Left lung (tissue), 14 donors: ENCODE measurements at places on chromosomes 6 and 20. TPM values are rescaled to one million over a fixed set of nuclear protein-coding genes. Genes with fewer than 3 reads are reported as not detected.
A peak's percentile ranks its signal among the peaks of the same experiment; 100 is the strongest.

LPA gene
- total RNA-seq, result not detected

ALDH8A1 gene
- 0.99 TPM for total RNA-seq

WFDC10B gene
- 1.2 TPM for total RNA-seq

PRDM13 gene
- total RNA-seq, result not detected

- no peak overlapping the region for H3K4me3 ChIP-seq
- H3K27me3 ChIP-seq, result no peaks in the 10 kb centered on the region
- DNase-seq, result no peak
- no peaks in the 10 kb centered on the region for H3K4me1 ChIP-seq
- no peaks in the 10 kb centered on the region for H3K36me3 ChIP-seq
- no peak overlapping the region for H3K27ac ChIP-seq
Measured at GRCh38 chr20:15119852-15120487, 782.6 kb upstream of the FLRT3 start.

- no peak overlapping the region for H3K4me3 ChIP-seq
- no peak overlapping the region for H3K27ac ChIP-seq
- H3K36me3 ChIP-seq, result no peaks in the 10 kb centered on the region
- no peak for DNase-seq
- no peaks in the 10 kb centered on the region for H3K4me1 ChIP-seq
- H3K27me3 ChIP-seq, result no peaks in the 10 kb centered on the region
Measured at GRCh38 chr6:44842616-44843015, 455.1 kb downstream of the CDC5L start.

FAM217A gene
- total RNA-seq, result not detected

DNA sequence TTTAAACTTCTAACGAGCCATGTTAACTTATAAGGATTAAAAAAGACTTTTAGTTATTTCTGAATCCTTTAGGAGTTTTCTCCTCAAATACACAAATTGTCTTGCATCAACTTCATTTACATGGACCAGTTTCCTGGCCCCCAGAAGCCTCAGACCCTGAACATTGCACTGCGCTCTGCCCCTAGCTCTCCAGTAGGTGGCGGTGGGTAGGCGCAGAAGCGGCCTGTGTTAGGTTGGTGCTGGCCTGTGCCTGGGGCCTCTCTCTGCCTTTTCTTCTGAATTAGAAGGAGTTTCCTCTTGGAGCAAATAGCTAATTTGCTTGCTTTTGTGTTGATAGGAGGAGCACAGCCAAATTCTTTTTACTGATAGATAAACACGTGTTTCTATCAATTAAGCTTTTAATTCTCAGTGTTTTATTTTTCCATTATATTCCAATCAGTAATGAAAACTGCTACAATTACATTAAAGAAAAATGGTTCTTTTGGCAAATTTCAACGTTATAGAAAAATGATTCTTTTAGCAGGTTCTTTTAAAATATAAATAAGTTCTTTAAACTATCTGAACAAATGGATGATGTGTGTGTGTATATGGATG, 44.4 kb downstream of the DTD1 start:
- H3K27me3 ChIP-seq, result no peaks in the 10 kb centered on the region
- H3K36me3 ChIP-seq, result no peaks in the 10 kb centered on the region
- no peaks in the 10 kb centered on the region for H3K4me1 ChIP-seq
- DNase-seq, result peak; percentile 66

ZBTB12 gene
- 6.5 TPM for total RNA-seq

MYBL2 gene
- total RNA-seq, result 6.1 TPM

GRCh38 chr6:154962753-154963152, 32.4 kb upstream of the TIAM2 start:
- H3K36me3 ChIP-seq, result peaks cover 13% of the 10 kb centered on the region
- H3K4me1 ChIP-seq, result no peaks in the 10 kb centered on the region
- H3K27me3 ChIP-seq, result no peaks in the 10 kb centered on the region
- DNase-seq, result peak; percentile 39
- no peak overlapping the region for H3K4me3 ChIP-seq

CPXM1 gene
- total RNA-seq, result 8.1 TPM

GRCh38 chr20:2859330-2860121, 13.8 kb upstream of the PTPRA start:
- no peak overlapping the region for H3K4me3 ChIP-seq
- H3K27me3 ChIP-seq, result no peaks in the 10 kb centered on the region
- no peaks in the 10 kb centered on the region for H3K36me3 ChIP-seq
- DNase-seq, result no peak
- no peaks in the 10 kb centered on the region for H3K4me1 ChIP-seq

- H3K27me3 ChIP-seq, result no peaks in the 10 kb centered on the region
- no peaks in the 10 kb centered on the region for H3K4me1 ChIP-seq
- H3K27ac ChIP-seq, result no peak overlapping the region
Measured at GRCh38 chr6:163830641-163831040, 416.1 kb downstream of the QKI start.

DNA sequence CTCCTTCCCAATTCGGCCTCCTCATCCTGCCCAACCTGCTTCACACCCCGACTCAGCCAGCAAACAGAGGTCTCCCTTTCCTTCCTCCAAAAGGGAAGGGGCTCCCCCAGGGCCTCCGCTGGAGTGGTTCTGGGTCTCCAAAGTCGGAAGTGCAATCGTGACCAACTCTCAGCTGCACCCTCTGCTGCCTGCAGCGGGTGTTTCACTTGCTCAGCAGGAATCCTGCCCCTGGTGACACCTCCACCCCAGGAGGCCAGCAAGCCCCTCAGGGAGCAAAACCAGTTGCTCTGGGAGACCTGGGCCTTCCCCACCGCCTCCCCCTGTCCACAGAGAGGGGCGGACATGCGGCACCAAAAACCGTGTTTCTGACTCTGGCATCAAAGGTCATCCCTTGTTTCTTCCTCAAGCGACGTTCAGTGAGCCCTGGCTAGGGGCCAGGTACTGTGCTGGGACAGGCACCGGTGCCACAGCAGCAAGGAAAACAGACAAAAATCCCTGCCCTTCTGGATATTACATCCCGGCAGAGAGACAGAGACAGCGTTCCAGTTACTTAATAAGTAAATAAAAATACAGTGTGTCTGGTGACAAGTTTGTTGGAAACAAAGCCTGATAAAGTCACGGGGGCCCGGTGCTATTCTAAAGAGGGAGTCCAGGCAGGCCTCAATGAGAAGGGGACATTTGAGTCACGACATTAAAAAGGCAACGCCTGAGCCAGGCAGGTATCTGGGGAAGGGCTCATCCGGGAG, 219.0 kb downstream of the BMP7 start:
- H3K27me3 ChIP-seq, result no peaks in the 10 kb centered on the region
- H3K36me3 ChIP-seq, result no peaks in the 10 kb centered on the region
- H3K27ac ChIP-seq, result no peak overlapping the region
- H3K4me3 ChIP-seq, result no peak overlapping the region
- no peak for DNase-seq
- no peaks in the 10 kb centered on the region for H3K4me1 ChIP-seq

DNA sequence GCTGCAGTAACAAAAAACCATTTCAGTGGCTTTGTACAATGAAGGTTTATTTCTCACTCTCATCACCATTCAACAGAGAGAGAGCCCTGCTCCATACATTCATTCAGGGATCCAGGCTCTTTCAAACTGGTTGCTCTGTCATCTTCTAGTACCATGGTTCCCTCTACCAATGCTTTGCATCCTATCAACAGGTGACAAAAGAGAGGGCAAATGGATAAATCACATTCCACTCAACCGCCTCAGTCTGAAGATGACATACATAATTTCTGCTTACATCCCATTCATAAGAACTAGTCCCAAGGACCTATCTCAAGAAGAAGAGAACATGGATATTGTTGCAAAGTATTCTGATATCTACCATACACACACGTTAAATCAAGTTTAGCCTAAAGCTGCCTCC, 51.6 kb downstream of the IYD start:
- no peaks in the 10 kb centered on the region for H3K27me3 ChIP-seq
- no peak for DNase-seq
- no peak overlapping the region for H3K27ac ChIP-seq
- no peaks in the 10 kb centered on the region for H3K36me3 ChIP-seq

DNA sequence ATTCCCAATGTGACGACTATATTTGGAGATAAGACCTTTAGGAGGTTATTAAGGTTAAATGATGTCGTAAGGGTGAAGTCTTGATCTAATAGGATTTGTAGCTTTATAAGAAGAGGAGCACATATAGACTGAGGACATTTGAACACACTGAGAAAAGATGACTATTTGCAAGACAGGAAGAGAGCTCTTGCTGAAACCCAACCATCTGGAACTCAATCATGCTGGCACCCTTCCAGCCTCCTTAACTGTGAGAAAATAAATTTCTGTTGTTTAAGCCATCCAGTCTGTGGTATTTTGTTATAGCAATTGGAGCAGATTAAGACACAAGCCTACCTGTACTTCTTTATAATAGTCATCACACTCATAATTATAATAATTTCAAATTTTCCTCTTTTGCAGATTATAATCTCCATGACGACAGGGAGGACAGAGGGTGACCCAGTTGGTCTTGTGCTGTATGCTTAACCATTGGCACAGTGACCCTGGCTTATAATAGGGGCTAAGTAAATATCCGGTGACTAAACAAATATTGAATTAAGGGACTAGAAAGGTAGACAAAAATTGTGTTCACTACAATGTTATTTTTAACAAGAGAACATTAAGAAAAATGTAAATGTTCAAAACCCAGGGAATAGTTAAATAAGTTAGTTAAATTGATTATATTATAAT, 206.4 kb upstream of the HDDC2 start:
- H3K27ac ChIP-seq, result no peak overlapping the region
- no peak for DNase-seq
- H3K4me1 ChIP-seq, result no peaks in the 10 kb centered on the region
- no peak overlapping the region for H3K4me3 ChIP-seq
- no peaks in the 10 kb centered on the region for H3K27me3 ChIP-seq

GRCh38 chr6:76435174-76435573, 362.7 kb upstream of the IMPG1 start:
- no peaks in the 10 kb centered on the region for H3K4me1 ChIP-seq
- no peaks in the 10 kb centered on the region for H3K27me3 ChIP-seq
- H3K36me3 ChIP-seq, result no peaks in the 10 kb centered on the region
- no peak overlapping the region for H3K27ac ChIP-seq
- DNase-seq, result no peak
- H3K4me3 ChIP-seq, result no peak overlapping the region

LST1 gene
- total RNA-seq, result 95.1 TPM

GRCh38 chr20:16419138-16419715, 154.0 kb downstream of the KIF16B start:
- H3K4me1 ChIP-seq, result no peaks in the 10 kb centered on the region
- H3K4me3 ChIP-seq, result no peak overlapping the region
- no peak overlapping the region for H3K27ac ChIP-seq
- H3K36me3 ChIP-seq, result no peaks in the 10 kb centered on the region
- no peak for DNase-seq

RNGTT gene
- total RNA-seq, result 12.1 TPM

HRH3 gene
- not detected for total RNA-seq

DNA sequence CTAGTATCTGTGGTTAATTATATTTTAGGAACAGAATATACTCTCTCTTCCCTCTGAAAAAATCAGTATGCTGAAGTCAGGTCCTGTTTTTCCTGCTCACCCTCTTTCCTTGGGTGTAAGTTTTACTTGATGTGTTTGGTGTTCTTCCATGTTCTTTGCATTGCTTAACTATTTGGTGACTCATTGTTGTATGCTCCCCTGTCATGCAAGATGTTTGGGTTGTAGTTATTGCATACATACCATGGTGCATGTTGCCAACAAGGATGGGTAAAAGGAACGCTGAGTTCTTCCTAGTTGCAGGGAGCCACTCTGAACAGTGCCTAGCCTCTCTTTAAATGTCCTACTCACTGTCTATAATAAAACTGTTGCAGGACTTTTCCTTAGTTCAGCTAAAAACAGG, 207.9 kb upstream of the LAMP5 start:
- H3K4me1 ChIP-seq, result no peaks in the 10 kb centered on the region
- DNase-seq, result no peak
- no peak overlapping the region for H3K27ac ChIP-seq
- no peak overlapping the region for H3K4me3 ChIP-seq
- H3K27me3 ChIP-seq, result no peaks in the 10 kb centered on the region
- H3K36me3 ChIP-seq, result no peaks in the 10 kb centered on the region

GRCh38 chr6:32181915-32182529, 2.0 kb downstream of the AGER start:
- peaks cover 23% of the 10 kb centered on the region for H3K4me1 ChIP-seq
- DNase-seq, result no peak
- H3K4me3 ChIP-seq, result no peak overlapping the region
- no peaks in the 10 kb centered on the region for H3K36me3 ChIP-seq
- no peak overlapping the region for H3K27ac ChIP-seq
- no peaks in the 10 kb centered on the region for H3K27me3 ChIP-seq

PREX1 gene
- total RNA-seq, result 111 TPM

DNA sequence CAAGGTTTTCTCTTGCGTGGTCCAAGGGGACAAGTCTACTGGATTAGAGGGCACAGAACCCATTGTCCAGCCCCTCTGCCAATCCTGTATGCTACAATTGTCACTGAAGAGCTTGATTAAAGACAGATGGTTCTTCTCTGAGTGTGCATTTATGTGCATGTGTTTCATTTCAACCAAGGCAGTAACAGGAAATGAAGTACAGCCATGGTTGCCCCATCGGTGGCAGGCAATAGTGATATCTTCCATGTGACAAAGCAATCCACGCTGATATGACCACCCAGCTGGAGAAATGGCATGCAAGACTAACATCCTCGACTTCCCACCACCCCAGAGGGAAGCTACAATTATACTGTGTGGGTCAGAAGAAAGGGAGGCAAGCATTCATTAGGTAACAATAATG, 85.5 kb downstream of the UNC5CL start:
- no peak for DNase-seq
- H3K4me3 ChIP-seq, result no peak overlapping the region
- H3K36me3 ChIP-seq, result no peaks in the 10 kb centered on the region
- no peaks in the 10 kb centered on the region for H3K27me3 ChIP-seq
- no peaks in the 10 kb centered on the region for H3K4me1 ChIP-seq
- no peak overlapping the region for H3K27ac ChIP-seq

HELZ2 gene
- 45.8 TPM for total RNA-seq

ANKRD66 gene
- not detected for total RNA-seq

DNA sequence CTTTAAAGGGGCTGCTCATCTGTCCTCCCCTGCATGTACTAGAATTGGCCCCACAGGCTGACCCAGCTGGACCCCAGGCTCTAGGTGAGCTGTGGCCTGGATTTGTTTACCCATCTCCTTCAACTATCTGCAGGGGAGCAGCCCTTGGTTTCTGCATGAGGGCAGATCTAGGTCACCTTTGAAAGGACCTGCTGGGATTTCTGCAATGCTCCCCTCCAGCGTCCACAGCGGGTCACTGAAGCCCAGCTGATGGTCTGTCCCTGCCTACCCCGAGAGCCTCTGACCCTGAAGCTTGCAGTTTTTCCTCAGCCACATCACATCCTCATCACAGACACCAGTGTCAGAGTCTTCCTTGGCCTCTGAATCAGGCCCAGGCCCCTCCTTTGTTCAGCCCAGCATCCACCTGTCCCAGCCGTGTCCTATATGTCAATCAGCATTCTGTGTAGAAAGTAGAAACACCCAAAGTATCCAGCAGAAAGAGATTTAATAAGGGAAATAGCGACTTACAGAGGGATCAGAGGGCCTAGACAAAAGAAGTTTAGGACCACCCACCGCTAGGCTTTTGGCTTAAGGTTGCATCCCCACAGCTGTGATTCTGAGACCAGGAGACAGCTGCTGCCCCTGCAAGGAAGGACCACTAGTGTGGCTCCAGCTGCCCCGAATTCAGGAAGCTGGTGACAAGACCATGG, 243.1 kb downstream of the LRFN2 start:
- no peak for DNase-seq
- no peak overlapping the region for H3K4me3 ChIP-seq
- peaks cover 11% of the 10 kb centered on the region for H3K27me3 ChIP-seq
- H3K36me3 ChIP-seq, result no peaks in the 10 kb centered on the region

MROH8 gene
- total RNA-seq, result 2.2 TPM

OR2J3 gene
- total RNA-seq, result not detected

HAO1 gene
- total RNA-seq, result not detected

CCDC28A gene
- total RNA-seq, result 28.4 TPM
